Stimulated activated CD4-positive, alpha-beta T cell treated with anti-CD3 and anti-CD28 coated beads, Interleukin-1b, Interleukin-23, amount 100 ng/mL, for 1 hour (primary cell): ENCODE measurements at places on chromosomes 4 and X.

DNA sequence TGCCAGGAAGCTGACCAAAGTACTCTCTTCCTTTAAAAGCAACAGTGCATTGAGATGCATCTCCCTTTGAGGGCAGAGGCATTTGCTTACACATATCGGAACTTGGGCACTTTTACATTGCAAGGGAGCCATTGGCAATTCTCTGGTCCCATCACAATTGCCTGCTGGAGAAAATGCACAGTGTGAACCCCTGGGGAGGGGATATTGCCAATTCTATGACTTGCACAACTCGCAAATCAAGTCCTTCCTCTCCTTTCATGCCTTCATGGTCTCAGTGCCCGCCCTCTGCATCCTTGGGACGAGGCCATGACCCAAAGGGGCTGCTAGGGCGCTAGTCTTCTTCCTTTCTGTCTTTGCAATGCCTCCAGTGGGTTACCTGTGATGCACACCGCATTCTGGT is 14.9 kb upstream of the PDZD4 start:
- no peak for DNase-seq

- DNase-seq, result no peak
These were observed 31.9 kb downstream of the ADD1 start for GRCh38 chr4:2875556-2875955.

GRCh38 chrX:2430265-2430825 is 70.4 kb downstream of the DHRSX start:
- no peak for DNase-seq

DNA sequence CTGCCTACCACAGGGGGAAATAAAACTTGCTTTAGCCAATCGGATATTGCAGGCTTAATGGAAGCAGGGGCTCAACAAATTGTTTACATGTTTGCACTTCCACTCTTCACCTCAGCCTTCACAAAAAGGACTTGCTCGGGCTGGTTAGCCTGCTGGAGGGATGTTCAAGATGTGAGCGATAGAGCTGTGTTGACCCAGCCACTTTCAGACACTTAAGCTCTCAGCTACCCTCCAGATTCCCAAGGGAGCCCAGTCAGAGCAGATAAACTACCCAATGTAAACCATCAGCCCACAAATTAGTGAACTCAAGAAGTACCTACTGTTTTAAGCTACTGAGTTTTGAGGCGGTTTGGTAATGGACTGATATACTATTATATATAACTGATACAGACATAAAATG is 508.4 kb upstream of the FTHL17 start:
- DNase-seq, result no peak

GRCh38 chr4:165971933-165972332 is 98.9 kb downstream of the TLL1 start:
- no peak for DNase-seq

- no peak for DNase-seq
These were observed 2759.2 kb downstream of the ARAP2 start for GRCh38 chr4:33485111-33485510.

DNA sequence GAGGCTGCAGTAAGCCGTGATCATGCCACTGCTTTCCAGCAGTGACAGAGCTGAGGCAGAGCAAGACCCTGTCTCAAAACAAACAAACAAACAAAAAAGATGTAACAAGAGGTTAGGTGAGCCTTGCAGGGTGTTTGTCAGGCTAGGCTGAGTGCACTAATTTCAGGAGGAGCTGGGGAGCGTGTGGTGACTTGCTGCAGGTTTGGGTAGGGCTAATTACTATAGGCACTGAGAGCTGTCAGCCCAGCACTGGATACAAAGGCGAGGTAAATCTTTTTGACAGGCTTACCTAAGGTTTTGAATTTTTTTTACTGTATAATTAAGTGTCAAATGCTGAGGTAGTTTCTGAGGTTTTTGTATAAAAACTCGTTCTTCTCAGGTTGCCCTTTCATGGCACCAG is 29.8 kb upstream of the SH3D19 start:
- no peak for DNase-seq

- no peak for DNase-seq
These were observed 568 bp downstream of the FHDC1 start for GRCh38 chr4:152936446-152937335.

DNA sequence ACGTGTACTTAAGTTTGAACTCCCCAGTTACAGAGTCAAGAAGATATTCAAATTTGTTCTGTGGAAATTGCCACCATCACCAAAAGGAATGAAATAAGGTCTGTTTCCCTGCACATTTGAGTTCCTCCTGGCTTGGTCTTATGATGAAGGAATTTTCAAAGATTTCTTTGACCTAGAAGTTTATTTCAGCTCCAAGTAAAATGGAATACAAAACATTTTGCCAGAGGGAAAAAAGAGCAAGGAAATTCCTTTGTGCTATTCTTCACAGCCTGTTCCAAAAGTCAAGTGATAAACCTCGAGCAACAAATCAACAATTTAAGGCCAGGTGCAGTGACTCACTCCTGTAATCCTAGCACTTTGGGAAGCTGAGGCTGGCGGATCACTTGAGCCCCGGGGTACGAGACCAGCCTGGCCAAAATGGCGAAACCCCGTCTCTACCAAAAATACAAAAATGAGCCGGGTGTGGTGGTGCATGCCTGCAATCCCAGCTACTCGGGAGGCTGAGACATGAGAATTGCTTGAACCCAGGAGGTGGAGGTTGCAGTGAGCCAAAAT is 3.4 kb downstream of the NKRF start:
- DNase-seq, result no peak

- no peak for DNase-seq
These were observed 1.7 kb downstream of the PDLIM5 start for GRCh38 chr4:94453391-94453963.

DNA sequence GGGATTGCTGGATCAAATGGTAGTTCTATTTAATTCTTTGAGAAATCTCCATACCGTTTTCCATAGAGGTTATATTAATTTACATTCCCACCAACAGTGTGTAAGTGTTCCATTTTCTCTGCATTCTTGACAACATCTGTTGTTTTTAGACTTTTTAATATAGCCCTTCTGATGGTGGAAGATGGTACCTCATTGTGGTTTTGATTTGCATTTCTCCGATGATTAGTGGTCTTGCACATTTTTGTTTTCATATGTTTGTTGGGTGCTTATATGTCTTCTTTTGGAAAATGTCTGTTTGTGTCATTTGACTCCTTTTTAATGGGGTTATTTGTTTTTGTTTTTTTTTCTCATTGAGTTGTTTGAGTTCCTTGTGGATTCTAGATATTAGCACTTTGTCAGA is 75.3 kb upstream of the PUDP start:
- DNase-seq, result no peak

DNA sequence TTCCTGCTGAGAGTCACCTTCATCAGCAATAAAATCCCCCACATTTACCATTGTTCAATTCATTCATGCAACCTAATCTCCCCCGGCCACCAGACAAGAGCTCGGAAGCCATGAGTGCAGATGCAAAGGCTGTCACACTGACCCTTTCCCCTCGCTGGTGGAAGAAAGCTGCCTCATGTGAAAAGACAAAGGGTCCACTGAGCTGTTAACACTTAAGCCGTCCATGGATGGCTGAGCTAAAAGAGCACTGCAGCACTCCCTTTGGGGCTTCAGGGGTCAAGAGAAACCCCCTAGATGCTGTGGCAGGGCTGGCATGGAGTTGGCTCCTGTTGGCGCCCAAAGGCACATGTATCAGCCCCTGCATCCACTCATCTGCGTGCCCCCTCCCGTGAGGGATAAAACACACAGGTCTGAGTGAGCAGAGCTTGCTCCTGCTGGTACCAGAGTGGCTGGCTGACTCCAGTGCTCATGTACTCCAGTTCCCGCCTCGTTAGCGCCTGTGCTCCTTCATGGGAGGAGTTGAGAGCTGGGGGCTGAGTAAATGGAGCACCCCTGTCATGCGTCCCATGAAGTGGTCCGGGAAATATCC is 216.5 kb downstream of the PDHA2 start:
- no peak for DNase-seq

DNA sequence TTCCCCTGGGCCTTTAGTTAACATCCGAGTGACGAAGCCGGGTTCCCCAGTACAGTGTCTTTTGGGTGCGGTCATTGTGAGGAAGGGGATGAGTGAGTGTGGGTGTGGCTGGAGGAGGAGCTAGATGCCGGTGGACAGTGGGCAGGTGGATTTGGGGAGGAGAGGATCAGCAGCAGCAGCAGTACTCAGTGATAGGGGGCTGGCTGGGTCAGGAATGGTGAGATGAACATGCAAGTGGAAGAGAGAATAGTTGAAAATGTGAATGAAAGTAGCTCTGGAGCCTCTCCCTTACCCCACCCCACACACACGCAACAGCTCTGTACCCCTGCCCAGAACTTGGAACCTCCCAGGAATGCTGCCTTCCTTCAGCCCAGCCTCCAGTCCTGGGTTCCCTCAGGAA is 4.5 kb downstream of the TSR2 start:
- no peak for DNase-seq
